ENCODE measurements at places on chromosomes 4 and X.

DNA sequence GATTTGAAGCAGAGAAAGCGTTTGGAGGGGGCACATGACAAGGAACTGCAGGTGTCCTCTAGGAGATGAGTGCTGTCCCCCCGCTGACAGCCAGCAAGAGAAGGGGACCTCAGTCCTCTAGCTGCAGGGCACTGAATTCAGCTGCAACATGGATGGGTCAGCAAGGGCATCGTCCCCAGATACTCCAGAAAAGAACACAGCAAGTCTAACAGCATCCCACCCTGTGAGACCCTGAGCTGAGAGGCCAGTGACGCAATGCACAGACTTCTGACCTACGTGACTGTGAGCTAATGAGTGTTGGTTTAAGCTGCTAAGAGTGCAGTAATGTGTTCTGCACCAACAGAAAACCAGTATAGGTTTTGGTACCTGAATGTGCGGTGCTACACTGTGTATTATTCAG lies 11.6 kb upstream of the CENPVL2 start:
- H3K27me3 ChIP-seq = peaks cover 2% of the 10 kb centered on the region
- no peaks in the 10 kb centered on the region for H3K4me1 ChIP-seq
- no peak overlapping the region for H3K4me3 ChIP-seq

- no peak overlapping the region for H3K27ac ChIP-seq
- no peaks in the 10 kb centered on the region for H3K27me3 ChIP-seq
- H3K4me1 ChIP-seq = no peaks in the 10 kb centered on the region
- no peaks in the 10 kb centered on the region for H3K36me3 ChIP-seq
- no peak for DNase-seq
Observed at GRCh38 chr4:130591091-130591490, 1495.1 kb downstream of the C4orf33 start.

DNA sequence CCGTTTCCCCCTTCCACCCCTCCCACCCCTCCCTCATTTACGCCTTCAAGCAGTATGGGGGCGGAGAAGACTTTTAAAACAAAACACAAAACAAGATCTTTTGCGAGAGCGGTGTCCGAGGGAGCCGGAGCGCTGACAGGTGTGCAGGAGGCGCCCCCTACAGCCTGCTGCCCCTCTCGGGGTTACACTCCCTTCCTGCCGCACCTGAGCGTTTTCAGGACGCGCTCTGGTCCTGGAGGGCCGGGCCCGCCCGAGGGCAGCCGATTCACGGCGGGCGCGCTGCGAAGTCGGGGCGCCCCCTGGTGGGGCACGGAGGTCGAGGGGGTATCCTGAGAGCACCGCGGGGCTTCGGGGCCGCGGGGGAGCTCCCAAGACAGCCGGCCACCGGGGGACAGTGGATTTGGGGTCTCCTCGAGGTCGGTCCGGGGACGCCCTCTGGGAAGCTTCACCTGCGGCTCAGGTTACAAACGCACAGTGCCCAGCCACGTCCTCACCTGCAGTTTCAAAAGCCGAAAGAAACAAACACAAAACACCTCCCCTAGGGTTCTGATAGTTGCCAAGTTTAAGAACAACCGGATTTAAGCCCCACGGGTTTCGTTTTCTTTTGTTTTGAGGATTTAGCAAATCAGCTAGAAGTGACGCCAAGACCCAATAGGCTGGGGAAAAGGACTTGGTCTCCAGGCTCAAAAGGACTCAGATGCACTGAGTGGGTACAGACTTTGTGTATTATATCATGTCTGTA lies 8.0 kb upstream of the NEUROG2 start:
- H3K27me3 ChIP-seq = peaks cover 78% of the 10 kb centered on the region
- H3K4me3 ChIP-seq = peak overlapping the region; percentile 49
- DNase-seq = no peak
- no peak overlapping the region for H3K27ac ChIP-seq

DNA sequence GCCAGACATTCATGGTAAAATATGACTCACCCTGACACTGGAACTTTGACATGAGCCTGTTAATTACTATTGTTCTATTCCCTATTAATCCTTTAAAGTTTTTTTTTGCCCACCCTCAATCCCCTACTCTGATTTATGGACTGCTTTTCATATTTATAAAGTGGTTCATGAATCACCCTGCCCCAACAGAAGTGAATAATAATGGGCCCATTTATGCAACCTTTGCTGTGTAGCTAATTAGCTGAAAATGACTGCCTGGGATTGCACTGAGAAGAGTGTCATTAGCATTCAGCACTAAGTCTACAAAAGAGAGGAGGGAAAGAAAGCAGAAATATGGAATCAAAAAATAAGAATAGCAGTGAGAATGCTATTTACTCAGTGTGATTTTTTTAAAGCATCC lies 154.3 kb downstream of the COMMD8 start:
- no peaks in the 10 kb centered on the region for H3K27me3 ChIP-seq
- H3K4me1 ChIP-seq = no peaks in the 10 kb centered on the region
- H3K4me3 ChIP-seq = no peak overlapping the region
- DNase-seq = no peak
